ENCODE measurements at places on chromosomes 2 and 18. TPM values are rescaled to one million over a fixed set of nuclear protein-coding genes. Genes with fewer than 3 reads are reported as not detected.

- DNase-seq: no peak
These were observed 9.8 kb upstream of the INO80D start for GRCh38 chr2:206095536-206096332.

G6PC2 gene
- not detected for total RNA-seq

GRCh38 chr2:98377544-98377943, 31.3 kb downstream of the CNGA3 start:
- no peak for DNase-seq

- no peak for DNase-seq
These were observed 392.2 kb downstream of the STK39 start for GRCh38 chr2:167855211-167855610.

MYO1B gene
- total RNA-seq: 43.7 TPM

AQP4 gene
- total RNA-seq: 0.49 TPM

DNA sequence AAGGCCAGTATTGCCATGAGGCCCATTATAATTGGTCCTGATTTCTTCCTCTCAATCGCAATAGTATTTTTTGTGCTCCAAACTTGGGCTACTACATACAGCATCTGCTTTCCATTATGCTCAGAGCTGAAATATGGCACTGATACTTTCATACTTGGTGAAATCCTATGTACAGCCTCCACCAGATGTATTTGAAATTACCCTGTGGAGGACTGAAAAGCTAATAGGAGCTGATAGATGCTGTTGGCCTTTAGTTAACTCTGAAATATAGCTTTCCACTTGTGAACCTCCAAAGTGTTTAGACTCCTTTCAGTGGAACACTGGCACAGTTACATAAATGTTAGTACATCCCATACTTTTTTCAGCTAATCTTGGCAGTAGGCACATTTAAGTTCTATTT, 205.7 kb downstream of the NEDD4L start:
- DNase-seq: no peak

GRCh38 chr2:143953451-143954030, 566.4 kb downstream of the ZEB2 start:
- no peak for DNase-seq

DNA sequence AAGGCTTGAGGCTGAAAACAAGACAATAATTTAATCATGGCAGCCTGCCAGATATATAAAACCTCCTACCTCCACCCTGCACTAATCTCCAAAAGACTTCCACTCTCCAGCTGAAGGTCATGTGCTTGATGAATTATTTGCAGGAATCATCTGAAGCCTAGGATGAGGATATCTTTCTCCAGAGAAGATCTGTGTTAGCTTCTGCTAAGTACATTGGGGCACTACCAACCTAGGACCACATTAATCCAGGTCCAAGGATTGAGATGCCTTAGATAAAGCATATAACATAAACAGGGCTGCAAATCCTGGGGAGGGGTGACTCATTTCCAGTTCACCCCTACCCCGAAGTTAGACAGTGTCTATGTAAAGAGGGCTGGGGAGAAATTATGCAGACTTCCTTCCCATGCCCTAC, 80.5 kb upstream of the FRZB start:
- no peak for DNase-seq

SDC1 gene
- 184 TPM for total RNA-seq

DNA sequence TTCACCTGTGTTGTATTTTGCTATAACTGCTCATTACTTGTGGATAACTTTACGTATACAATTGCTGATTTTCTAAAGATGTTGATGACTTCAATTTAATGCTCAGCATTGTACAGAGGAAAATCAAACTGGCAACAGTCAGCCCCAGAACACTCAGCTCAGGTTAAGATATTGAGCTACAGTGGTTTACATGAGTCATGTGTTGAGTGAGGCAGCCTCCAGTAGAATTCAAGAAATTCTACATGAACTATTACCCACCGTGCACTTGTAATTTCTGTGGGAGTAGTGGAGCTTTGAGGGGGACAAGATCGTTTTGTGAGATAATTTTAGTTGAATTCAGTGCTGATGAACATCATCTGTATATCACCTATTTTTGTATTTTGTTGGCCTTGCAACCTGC, 292.3 kb downstream of the ALPK2 start:
- DNase-seq: no peak

C1QL2 gene
- total RNA-seq: not detected

GRCh38 chr2:42598656-42599055, 30.2 kb downstream of the MTA3 start:
- no peak for DNase-seq

- DNase-seq: no peak
These were observed 6.8 kb downstream of the ASXL3 start for GRCh38 chr18:33584548-33585430.

- no peak for DNase-seq
These were observed 259.3 kb downstream of the PTGR3 start for GRCh38 chr18:74949611-74950010.

IL1RN gene
- total RNA-seq: 253 TPM
